ENCODE measurements at places on chromosomes 16 and 17.

DNA sequence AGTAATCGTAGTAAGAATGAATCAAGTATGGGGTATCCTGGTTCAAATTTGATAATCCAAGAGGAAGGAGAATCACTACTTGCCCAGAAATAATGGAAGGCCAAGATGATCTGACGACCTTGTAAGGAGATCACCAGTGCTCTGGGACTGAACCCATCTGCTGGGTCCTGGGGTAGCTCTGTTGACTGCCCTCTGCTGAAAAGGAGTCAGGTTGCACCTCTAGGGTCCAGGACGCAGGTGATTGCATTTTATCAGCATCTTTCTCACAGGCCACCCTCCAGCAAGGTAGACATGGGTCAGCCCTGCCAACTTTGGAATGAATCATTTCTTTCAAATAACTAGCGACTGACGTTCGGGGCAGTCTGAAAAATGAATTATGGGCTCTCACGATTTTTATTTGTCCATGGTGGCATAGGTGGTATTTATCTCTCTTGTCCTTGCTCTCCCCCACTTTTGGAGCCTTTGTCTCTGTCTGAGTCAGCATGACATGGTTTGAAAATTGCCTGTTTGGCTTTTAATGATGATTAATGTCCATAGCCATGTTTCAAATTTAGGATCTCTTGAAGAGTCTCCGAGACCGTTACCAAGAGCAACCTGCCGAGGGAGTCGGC is 163.7 kb downstream of the MSI2 start:
- DNase-seq: no peak

GRCh38 chr17:67390006-67390645 is 13.0 kb downstream of the PITPNC1 start:
- DNase-seq: no peak

DNA sequence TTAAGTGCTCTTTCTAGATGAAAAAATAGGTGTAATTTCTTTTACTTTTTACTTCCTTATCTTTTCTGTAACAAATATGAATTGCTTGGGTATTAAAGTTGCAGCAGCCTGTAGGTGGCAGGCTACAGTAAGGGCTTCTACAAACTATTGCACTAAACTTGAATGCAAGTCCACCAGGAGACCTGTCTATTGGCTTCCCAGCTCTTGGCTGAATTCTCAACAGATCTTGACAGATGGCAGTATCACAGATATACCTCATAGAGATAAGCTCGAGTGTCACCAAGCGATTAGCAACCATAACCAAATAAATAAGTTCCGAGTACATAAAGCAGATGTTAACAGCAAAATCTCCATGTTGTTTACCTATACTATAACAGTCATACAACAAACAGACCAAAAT is 5.9 kb downstream of the BBS2 start:
- DNase-seq: peak; percentile 5

GRCh38 chr16:82167670-82168069 is 2.4 kb downstream of the MPHOSPH6 start:
- no peak for DNase-seq

DNA sequence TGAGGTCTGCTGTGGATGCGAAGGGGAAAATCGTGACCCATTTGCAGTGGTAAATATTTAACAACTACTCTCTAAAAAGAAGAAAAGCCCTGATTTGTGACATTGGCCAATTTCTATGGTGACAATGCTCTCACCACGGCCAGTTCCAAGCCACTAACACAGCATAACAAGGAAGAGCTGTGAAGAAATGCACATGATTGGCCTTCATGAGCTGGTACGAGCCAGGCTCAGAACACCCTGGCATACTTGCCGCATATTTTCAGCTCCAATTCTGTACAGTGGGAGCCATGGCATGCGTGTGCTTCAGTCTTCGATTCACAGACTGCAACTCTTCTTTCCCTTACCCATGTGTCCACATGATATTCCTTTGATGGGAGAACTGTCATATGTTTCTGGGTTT is 363.9 kb upstream of the CDH5 start:
- DNase-seq: no peak

DNA sequence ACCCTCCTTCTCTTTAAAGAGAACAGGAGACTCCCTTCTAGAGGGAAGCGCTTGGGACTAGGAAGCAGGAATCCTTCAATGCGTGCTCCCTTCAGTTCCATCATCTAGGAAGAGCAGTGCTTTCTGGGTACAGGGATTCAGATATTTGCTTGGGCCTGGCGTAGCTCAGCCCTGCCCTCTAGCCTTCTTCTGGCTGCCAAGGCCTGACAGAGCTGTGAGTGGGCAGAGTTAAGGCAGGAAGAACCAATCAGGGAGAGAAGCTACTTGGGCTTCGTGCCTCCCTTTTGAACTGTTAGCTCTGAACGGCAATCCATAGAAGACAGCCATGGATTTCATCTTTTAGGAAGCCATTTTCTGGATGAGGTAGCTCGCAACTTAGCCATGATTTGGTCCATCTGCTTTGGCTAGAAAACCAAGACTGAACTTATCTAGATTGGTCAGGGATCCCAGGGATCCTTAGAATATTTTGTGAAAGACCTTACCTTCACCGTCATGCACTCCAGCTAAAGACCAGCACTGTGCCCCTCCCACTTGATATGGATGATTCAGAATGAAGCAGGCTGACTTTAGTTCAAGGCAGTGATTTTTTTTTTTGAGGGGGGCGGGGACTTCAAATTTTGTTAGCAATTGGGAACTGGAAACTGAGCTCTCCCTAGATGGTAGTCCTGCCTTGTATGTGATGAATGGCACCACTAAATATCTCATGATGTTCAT is 2.5 kb upstream of the CORO6 start:
- no peak for DNase-seq

- no peak for DNase-seq
These were observed 27.7 kb upstream of the AKTIP start for GRCh38 chr16:53530741-53531140.

- DNase-seq: no peak
These were observed 394.9 kb upstream of the SALL1 start for GRCh38 chr16:51545951-51546350.

DNA sequence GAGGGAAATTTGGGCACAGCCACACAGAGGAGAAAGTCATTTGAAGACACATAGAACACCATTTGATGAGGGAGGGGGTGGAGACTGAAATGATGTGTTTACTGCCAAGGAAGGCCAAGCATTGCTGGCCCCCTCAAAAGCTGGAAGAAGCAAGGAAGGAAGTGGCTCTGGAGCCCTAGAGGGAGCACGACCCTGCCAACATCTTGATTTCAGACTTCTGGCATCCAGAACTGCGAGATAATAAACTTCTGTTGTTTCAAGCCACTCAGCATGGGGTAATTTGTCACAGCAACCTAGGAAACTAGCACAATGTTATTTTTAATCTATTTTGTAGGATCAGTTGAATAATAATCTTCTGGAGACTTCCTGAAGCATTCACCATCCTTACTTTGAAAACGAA is 314.8 kb upstream of the GOT2 start:
- no peak for DNase-seq

DNA sequence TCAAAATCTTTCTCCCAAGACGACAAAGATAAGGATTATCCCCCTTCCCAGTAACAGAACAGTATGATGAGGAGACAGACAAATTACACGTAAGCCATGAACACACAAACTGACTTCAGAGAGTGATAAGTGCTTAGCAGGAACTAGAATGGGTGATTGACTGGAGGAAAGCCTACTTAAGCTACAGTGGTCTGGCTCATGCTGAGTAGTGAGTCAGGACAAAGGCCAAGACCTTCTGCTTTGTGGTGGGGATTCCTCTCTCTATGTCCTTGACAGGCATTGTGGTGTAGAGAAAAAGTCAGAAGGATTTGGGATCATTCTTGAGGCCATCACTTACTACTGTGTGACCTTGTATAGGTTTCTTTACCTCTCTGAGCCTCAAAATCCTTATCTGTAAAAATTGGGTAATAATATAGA is 381.9 kb upstream of the CCL2 start:
- no peak for DNase-seq

DNA sequence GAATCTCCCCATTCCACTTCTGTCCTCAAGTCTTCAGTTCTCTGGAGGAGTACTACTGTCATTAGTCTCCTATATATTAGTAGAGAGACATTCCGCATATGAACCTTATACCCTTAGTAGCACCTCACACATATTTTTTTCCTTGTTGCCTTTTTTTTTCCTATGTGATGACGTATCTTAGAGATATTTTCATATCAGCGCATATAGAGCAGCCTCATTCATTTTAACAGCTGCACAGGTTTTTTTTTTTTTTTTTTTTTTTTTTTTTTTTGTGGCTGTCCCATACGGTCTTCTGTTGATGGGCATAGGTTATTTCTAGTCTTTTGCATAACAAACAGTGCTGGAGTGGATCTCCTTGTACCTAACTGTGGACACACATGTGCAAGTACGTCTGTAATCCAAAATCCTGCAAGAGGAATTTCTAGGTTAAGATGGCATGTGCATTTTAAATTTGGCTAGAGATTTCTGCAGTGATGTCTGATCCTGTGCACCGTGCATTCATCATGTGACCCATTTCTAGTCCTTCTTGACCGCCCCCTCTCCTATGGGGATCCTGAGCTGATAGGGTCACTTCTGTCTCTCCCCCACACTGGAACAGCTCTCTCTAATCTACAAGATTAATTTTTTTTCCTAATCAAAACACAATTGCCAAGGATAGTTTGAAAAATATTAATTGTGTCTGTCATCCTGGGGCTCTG is 64.8 kb downstream of the PRKCB start:
- no peak for DNase-seq

DNA sequence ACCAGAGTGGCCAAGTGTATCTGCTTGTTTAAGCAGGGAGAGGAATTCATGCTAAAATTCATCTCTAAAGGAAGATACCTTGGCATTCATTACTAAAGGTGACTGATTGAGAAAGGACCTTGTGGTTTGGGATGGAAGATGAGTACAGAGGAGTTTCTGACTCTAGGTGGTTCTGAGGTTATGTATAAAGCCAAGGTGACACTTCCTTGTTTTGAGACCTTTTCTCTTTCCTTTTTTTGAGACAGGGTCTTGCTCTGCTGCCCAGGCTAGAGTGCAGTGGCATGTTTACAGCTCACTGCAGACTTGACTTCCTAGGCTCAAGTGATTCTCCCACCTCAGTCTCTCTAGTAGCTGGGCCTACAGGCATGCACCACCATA is 9.1 kb downstream of the ABHD15 start:
- no peak for DNase-seq

- no peak for DNase-seq
These were observed 113.8 kb downstream of the SLC39A11 start for GRCh38 chr17:72978593-72979218.

- DNase-seq: no peak
These were observed 222.5 kb downstream of the C16orf78 start for GRCh38 chr16:49596068-49596467.

DNA sequence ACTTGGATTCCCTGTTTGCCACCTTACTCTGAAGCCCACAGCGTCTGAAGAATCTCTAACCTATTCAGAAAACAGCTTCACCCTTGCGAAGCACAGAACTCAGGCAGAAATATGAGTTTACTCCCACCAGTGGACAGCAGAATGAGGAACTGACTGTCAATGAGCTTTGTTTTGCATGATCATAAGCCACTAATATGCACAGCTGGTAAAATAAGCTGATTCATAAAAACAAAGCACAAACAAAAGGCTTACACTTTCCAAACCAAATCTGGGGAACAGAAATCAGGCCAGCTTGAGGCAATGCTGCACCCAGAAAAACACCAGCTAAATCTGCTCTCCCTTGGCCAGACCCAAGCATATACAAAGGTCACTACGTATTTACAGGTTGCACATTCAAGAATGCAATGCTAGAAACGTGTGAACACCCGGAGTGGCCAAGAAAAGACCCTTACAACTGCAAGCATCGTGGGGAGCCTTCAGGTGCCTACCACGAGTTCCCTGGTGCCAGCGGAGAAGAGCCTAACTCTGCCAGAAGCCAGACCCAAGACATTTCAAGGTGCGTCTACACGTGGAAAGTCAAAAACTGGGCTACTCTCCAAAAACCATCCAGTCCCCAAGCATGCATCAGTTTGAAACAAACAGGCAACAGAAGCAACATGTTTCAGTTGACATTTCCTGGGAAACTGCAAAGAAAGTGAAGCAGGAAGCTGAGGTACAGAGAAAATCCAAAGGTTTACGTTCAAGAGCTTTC is 207.1 kb downstream of the ZFHX3 start:
- no peak for DNase-seq

DNA sequence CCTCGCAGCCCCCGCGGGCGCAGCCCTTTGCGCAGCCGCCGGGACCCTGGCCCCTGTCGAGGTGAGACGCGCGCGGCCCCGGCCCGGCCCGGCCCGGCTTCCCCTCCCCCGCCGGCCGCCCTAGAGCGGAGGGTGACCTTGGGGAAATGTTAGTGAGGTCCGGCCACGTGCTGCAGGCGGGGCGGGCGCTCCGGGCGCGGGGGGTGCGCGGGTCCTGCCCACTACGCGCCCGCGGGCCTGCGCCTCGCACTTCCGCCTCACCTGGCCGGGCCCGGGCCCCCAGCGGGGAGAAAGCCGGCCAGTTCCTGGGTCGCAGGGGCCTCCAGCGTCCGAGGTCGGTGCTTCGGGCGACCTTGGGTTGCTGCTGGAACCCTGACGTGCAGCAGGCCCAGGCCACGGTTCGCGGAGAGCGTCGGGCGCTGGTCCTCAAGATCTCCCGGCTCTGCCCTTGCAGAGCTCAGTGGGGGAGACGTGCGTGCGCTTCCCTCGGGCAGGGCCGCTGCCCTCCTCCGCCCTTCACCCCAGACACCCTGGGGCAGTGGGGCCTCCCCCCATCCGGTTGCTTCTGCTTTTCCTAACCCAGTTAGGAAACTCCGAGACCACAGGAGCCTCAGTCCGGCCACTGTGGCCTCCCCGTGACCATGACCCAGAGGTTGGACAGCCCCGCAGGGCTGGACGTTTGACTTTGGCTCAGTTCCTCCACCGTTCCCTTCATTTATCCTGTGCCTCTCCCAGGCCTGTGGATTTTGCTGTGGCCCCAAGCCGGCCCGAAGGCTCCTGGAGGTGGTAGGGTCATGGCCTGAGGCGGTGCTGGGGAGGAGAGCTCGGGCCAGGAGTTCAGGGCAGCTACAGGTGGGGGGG is 791 bp downstream of the MCRIP2 start:
- DNase-seq: peak; percentile 67

- no peak for DNase-seq
These were observed 76.2 kb upstream of the DNAH17 start for GRCh38 chr17:78653382-78653781.

GRCh38 chr16:68954911-68955635 is 111.7 kb downstream of the TANGO6 start:
- DNase-seq: no peak

GRCh38 chr16:87966685-87967185 is 15.5 kb downstream of the BANP start:
- DNase-seq: no peak

DNA sequence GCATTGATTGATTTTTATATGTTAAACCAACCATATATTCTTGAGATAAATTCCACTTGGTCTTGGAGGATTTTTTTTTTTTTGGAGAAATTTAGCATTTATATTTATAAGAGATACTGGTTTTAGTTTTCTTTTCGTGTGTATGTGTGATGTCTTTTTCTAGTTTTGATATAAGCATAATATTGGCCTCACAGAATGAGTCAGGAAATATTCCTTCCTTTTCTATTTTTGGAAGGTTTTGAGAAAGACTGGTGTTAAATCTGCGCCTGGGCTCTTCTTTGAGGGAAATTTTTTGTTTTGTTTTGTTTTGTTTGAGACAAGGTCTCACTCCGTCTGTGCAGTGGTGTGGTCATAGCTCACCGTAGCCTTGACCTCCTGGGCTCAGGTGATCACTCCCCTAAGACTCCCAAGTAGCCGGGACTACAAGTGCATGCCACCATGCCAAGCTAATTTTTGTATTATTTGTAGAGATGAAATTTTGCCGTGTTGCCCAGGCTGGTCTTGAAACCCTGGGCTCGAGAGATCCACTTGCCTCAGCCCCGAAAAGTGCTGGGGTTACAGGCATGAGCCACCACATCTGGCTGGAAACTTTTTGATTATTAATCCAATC is 28.8 kb upstream of the CCL22 start:
- DNase-seq: no peak
